DND-41 (cell line): ENCODE measurements at places on chromosomes 2 and 18.
A peak's percentile ranks its signal among the peaks of the same experiment; 100 is the strongest.

DNA sequence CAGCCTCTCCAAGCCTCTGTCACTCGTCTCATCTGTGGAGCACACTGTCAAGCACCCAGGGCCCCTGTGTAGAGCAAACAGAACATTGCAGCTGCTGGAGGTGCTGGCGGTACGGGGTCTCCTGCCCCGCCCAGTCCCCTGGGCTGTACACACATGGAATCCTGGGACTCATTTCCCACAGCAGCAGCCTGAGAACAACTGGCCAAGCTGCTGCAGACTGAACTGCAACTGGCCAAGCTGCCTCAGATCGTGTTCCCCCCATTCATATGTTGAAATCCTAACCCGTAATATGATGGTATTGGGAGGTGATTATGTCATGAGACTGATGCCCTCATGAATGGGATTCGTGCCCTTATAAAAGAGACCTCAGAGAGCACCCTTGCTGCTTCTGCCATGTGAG lies 130.5 kb downstream of the NCK2 start:
- no peak for DNase-seq
- no peak overlapping the region for H3K27ac ChIP-seq
- H3K4me1 ChIP-seq: no peaks in the 10 kb centered on the region
- no peak overlapping the region for H3K4me3 ChIP-seq
- H3K27me3 ChIP-seq: no peaks in the 10 kb centered on the region

DNA sequence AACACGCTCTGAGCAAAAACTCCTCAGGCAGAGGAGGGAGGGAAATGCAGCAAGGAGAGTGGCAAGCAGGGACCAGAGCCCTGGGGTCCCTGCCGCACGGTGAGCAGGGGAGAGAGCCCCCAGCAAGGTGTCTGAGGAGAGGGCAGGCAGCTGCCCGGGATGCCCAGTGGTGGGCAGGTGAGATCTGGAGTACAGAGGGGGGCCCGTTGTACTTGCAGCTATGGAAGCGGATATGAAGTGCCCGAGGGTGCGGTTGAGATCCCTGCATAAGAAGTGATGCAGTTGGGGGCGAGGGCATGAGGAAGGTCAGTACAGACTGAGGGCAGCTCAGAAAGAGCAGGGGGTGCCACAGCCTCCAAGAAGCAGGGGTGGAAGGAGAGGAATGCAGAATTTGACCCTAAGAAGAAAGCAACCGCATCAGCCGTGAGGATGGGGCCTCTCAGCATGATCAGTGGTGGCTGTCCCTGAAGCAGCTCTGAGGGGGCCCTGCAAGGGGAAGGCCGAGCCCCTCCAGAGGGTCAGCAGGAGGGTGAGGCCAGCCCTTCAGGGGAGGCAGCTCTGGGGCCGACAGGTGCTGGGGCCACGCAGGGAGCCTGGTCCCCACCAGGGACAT lies 29.4 kb downstream of the MTERF4 start:
- DNase-seq: no peak
- H3K4me1 ChIP-seq: no peaks in the 10 kb centered on the region
- H3K36me3 ChIP-seq: peaks cover 6% of the 10 kb centered on the region
- H3K27ac ChIP-seq: no peak overlapping the region

DNA sequence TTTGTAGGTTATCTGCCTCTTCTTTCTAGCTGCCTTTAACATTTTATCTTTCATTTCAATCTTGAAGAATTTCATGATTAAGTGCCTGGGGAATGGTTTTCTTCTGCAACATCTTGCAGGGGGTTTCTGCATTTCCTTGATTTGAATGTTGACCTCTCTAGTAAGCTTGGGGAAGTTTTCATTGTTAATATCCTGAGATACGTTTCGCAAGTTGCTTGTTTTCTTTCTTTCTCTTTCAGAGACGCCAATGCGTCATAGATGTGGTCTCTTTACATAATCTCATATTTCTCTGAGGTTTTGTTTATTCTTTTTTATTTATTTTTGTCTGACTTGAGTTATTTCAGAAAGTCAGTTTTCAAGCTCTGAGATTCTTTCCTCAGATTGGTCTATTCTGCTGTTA lies 225.7 kb downstream of the XIRP2 start:
- H3K4me1 ChIP-seq: no peaks in the 10 kb centered on the region
- H3K36me3 ChIP-seq: no peaks in the 10 kb centered on the region
- no peaks in the 10 kb centered on the region for H3K27me3 ChIP-seq
- H3K27ac ChIP-seq: no peak overlapping the region
- no peak overlapping the region for H3K4me3 ChIP-seq
- no peak for DNase-seq

DNA sequence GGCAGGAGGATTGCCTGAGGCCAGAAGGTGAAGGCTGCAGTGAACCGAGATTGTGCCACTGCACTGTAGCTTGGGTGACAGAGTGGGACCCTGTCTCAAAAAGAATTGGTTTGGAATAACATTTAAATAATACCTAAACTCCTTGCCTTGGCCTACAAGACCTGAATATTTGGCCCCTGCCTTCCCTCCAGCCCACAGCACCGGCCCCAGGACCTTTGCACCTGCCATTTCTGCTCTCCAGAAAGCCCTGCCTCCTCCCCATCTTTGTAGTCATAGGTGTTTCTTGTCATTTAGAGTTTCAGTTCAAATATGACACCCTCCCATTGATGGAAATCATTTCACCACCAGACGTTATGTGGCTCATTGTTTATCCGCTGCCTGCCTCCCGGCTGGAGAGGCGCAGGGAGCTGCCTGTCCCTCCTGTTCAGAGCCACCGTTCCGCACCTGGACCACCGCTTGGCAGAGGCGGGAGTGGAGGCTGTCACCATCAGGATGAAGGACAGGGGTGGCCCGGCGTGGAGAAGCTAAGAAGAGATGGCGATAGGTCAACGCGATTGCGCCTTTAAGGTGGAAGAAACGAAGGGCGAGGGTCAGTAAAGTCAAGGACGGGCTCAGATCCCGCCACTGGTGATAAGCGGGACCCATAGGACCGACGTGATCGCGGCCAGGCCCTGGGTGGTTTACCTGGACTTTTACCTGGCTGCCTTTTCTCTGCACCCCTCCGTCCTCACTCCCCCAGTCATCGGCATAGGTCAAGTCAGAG lies 638 bp upstream of the LPIN1 start:
- no peaks in the 10 kb centered on the region for H3K36me3 ChIP-seq
- peak overlapping the region; percentile 73 for H3K4me3 ChIP-seq
- DNase-seq: no peak
- H3K27ac ChIP-seq: peak overlapping the region; percentile 13

- no peak for DNase-seq
- peaks cover 8% of the 10 kb centered on the region for H3K4me1 ChIP-seq
- peaks cover 51% of the 10 kb centered on the region for H3K27me3 ChIP-seq
Observed at GRCh38 chr2:219525533-219526232, 11.4 kb downstream of the ASIC4 start.

DNA sequence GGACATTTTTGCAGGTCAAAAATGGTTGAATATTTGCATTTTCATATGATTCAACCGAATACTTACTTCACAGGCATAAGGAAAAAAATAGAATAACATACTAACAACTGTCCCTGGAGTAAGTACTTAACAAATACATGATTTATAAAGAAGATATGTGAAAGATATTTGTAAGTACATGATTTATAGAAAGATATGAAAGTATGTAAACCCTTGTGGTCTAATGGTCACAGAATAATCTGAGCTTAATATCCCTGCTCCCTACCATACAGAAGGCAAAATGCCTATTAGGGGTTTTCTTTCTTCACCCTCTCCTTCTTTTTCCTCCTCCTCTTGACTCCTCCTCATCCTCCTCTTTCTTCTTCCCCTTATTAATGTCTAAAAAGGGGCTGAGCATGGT lies 20.6 kb upstream of the ACTR3 start:
- DNase-seq: no peak
- no peak overlapping the region for H3K4me3 ChIP-seq
- H3K27me3 ChIP-seq: no peaks in the 10 kb centered on the region

- no peak for DNase-seq
- peaks cover 100% of the 10 kb centered on the region for H3K4me1 ChIP-seq
- H3K27me3 ChIP-seq: no peaks in the 10 kb centered on the region
- H3K4me3 ChIP-seq: no peak overlapping the region
Observed at GRCh38 chr18:77103187-77103850, 29.3 kb downstream of the MBP start.

DNA sequence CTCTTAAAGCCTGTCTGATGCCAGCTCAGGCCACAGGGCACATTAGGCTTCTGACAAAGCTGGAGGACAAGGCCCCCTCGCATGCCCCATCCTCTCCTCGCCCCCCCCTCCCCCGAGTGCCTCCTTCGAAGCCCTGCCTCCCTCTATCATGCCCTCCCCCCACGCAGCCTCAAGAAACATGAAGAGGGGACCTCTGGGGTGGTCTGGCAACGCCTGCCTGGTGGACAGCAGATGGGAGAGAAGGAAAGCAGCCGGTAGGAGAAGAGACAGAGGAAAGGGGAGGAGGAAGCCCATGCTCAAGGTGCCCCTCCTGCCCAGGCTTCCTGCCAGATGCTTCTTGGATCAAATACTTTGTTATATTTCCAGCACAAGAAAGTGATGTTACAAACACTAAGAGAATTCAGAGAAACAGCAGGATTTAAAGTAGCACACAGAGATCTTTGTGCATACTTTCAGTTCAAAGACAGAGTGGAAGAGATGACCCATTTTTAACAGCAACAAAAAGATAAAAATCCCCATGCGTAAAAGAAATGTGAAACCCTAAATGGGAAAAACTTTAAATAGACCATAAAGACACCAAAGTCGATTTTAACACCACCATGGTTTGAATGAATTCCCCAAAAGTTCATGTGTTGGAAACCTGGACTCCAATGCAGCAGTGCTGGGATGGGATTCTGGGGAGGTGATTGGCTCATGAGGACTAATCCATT lies 19.0 kb downstream of the BOK start:
- no peaks in the 10 kb centered on the region for H3K4me1 ChIP-seq
- no peaks in the 10 kb centered on the region for H3K27me3 ChIP-seq
- no peak overlapping the region for H3K4me3 ChIP-seq
- H3K27ac ChIP-seq: no peak overlapping the region

DNA sequence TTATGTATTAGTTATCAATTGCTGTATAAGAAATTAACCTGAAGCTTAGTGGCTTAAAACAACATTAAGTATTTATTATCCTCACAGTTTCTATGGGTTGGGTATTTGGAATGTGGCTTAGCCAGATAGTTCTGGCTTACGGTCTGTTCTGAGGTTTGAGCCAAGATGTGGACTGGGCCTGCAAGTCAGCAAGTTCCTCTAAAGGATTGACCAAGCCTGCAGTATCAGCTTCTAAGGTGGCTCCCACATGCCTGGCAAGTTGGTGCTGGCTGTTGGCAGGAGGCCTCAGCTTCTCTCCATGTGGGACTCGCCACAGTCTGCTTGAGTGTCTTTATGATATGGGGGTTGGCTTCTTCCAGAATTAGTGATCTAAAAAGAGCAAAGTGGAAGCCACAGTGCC lies 45.0 kb upstream of the TCF4 start:
- H3K4me1 ChIP-seq: no peaks in the 10 kb centered on the region
- no peaks in the 10 kb centered on the region for H3K36me3 ChIP-seq
- no peak overlapping the region for H3K27ac ChIP-seq
- H3K27me3 ChIP-seq: no peaks in the 10 kb centered on the region
- no peak overlapping the region for H3K4me3 ChIP-seq

GRCh38 chr2:212451786-212452231 lies 86.8 kb downstream of the ERBB4 start:
- H3K4me1 ChIP-seq: no peaks in the 10 kb centered on the region
- no peaks in the 10 kb centered on the region for H3K27me3 ChIP-seq
- H3K27ac ChIP-seq: no peak overlapping the region
- no peak for DNase-seq
- no peaks in the 10 kb centered on the region for H3K36me3 ChIP-seq

DNA sequence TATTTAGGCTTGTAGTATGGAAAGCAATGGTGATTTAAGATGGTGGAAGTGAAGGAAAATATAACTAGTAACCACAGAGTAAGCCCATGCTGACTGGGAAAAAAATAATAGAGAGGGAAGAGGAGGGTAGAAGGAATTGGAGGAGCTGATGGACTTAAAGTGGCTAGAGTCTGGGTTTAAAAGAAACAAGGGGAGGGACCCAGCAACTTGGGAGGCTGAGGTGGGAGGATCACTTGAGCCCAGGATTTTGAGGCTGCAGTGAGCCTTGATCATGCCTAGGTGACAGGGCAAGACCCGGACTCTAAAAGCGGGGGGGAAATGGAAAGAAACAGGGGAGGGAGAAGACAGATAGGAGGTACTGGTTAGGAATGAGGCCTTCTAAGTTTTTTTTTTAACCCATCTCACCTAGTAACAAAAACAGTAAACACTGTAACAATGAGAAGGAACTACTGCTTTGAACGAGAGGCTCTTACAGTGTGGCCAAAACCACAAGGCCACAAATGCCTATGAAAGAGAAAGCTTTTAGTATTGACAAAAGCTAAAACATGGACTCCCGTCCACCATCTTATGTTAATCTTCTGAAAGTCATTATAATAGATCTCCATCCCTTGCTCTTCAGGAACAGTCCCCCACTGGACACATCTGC lies 26.6 kb downstream of the METTL8 start:
- no peaks in the 10 kb centered on the region for H3K27me3 ChIP-seq
- H3K4me3 ChIP-seq: no peak overlapping the region
- H3K36me3 ChIP-seq: no peaks in the 10 kb centered on the region
- DNase-seq: no peak
- H3K27ac ChIP-seq: no peak overlapping the region

DNA sequence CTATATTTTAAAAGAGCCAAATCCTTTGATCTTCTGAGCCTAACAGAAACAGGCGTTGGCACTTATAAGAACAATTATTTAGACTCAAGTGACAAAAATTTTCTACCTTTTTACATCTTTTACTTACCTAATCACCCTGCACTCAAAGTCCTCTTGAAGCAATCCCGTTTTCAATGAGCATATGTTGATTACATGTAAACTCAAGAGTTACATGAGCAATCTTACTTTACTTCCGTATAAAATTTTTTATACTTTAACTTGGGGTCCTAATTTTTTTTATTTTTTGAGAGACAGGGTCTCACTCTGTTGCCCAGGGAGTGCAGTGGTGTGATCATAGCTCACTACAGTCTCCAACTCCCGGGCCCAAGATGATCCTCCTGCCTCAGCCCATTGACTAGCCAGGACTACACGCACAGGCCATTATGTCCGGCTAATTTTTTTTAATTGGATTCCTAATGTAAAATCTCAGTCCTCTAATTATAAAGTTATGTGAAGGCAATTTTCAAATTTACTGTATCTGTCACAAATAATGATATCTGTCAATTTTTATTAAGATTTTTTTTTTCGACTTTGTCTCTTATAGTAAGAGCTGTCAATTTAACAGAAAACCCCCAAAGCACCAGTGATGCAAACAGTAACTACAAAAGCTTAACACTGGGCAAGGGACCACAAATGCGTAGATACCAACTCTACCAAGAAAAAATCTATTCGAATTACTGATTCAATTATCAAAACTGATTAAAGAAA lies 19.1 kb upstream of the STPG4 start:
- peak overlapping the region; percentile 99 for H3K27ac ChIP-seq
- no peaks in the 10 kb centered on the region for H3K27me3 ChIP-seq
- peak overlapping the region; percentile 91 for H3K4me3 ChIP-seq
- H3K36me3 ChIP-seq: peaks cover 59% of the 10 kb centered on the region
- DNase-seq: no peak

DNA sequence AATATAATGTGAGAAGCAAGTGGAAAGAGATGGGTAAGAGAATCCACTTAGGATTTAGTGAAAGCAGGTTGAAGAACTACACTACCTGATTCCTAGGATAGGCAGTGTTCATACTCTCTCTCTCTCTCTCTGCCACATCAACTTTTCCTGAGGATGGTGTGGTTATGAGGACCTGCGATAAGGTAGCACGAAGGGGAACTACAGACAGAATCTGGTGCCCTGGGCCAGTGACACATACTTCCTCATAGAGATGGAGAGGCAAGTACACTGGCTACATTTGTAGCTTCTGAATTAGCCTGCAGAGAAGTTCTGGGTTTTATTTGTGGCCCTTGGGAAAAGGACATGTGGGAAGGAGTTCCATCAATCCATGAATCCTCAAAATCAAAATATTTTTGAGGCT lies 44.5 kb downstream of the PTH2R start:
- no peak overlapping the region for H3K27ac ChIP-seq
- DNase-seq: no peak
- H3K27me3 ChIP-seq: no peaks in the 10 kb centered on the region
- H3K36me3 ChIP-seq: no peaks in the 10 kb centered on the region
- no peaks in the 10 kb centered on the region for H3K4me1 ChIP-seq
